ENCODE measurements at places on chromosomes 6 and 20.

DNA sequence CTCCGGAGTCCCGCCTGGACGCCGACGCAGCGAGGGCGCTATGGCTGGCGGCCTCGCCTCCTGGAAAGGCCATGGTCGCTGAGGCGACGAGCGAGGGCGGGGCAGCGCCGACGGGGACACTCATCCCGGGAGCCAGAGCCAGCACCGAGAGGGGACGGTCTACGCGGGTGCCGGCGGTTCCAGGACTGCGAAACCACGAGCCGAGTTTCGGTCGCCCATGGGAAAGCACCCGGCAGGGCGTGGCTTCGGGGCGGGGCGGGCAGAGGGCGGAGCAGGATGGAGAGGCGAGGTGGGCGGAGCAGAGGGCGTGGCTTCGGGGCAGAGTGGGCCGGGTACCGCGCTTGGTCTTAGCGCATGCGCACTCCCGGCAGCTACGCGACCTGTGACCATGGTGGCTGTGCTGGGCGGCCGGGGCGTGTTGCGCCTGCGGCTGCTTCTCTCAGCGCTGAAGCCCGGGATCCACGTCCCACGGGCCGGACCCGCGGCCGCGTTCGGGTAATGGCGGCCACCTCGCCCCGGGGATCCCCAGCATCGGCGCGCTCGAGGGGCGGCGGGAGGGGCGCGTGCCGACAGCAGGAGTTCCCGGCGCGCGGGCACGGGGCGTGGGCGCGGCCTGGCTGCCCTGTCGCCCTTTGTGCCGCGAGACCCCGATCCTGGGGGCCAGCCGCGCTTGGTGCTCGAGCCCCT, at the start of gene BPHL:
Gene BPHL, plus strand, starts transcription at position 359 of the 687 bp plus-strand sequence. Its CDS starts 30 bp downstream, at position 389.
- DNase-seq: peak; percentile 99

GRCh38 chr6:96913621-96914020, 10.9 kb upstream of the KLHL32 start:
- no peak for DNase-seq

- DNase-seq: no peak
Observed at GRCh38 chr6:131368198-131368911, 204.7 kb upstream of the ARG1 start.

DNA sequence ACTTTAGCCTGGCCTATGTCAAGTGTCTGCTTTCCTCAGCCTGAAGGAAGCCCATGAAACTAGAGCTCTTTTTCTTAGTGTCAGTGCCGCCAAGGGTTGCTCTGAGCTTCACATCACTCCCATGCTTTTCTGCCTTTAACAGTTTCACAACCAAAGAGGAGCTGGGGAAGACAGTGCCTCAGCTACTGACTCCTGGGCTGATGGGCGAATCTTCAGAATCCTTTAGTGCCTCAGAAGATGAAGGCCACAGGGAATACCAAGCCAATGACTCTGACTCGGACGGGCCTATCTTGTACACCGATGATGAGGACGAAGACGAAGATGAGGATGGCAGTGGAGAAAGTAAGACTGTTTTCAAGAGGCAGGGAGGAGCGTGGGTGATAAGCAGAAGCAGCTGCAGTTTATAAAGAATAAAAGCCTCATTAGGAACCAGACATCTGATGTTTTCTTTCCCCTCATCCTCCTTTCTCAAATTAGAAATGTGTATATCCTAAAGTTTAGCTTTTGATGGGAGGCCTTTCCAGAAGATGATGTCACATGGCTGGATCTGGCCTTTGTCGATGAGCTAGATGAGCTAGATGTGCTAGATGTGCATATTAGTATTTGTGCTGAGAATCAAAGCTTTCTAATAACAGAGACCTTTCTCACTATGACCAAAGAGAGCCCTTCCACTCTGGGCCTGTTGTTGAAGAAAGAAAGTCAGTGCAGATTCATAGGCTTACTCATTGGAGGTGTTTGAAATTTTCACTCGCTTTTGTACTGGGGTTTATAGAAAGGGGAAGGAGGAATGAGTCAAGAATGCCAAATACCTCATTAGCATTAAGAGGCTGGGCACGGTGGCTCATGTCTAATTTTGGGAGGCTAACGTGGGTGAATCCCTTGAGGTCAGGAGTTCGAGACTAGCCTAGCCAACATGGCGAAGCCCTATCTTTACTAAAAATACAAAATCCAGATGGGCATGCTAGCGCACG, 70.7 kb upstream of the LTV1 start:
- no peak for DNase-seq

DNA sequence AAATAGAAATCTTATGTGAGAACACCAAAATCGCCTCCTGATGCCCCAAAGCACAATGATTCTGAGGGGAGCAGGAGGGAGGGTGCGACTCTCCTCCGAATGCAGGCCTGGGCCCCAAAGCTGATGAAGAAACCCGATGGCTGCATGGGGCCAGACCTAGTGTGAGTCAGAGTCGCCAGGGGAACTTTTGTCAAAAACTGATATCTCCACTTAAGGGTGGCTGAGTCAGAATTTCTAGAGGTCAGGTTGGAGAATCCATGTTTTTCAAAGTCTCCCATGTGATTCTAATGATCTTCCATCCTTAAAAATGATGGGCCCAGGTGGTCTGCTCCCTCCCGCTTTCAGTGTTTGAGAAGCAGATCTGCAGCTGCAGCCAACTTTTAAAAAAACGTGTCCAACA, 172.8 kb downstream of the BACH2 start:
- no peak for DNase-seq
